Activated naive CD4-positive, alpha-beta T cell treated with anti-CD3 and anti-CD28 coated beads, Interleukin-2, amount 10 ng/mL, durations not matched to agents 7 days and 5 days (primary cell): ENCODE measurements at places on chromosomes 12 and 14.

GRCh38 chr14:54709444-54709843 is 142.5 kb downstream of the SAMD4A start:
- no peak overlapping the region for H3K27ac ChIP-seq
- peaks cover 22% of the 10 kb centered on the region for H3K4me1 ChIP-seq
- peaks cover 3% of the 10 kb centered on the region for H3K36me3 ChIP-seq
- no peak overlapping the region for H3K4me3 ChIP-seq
- H3K27me3 ChIP-seq: peaks cover 8% of the 10 kb centered on the region

DNA sequence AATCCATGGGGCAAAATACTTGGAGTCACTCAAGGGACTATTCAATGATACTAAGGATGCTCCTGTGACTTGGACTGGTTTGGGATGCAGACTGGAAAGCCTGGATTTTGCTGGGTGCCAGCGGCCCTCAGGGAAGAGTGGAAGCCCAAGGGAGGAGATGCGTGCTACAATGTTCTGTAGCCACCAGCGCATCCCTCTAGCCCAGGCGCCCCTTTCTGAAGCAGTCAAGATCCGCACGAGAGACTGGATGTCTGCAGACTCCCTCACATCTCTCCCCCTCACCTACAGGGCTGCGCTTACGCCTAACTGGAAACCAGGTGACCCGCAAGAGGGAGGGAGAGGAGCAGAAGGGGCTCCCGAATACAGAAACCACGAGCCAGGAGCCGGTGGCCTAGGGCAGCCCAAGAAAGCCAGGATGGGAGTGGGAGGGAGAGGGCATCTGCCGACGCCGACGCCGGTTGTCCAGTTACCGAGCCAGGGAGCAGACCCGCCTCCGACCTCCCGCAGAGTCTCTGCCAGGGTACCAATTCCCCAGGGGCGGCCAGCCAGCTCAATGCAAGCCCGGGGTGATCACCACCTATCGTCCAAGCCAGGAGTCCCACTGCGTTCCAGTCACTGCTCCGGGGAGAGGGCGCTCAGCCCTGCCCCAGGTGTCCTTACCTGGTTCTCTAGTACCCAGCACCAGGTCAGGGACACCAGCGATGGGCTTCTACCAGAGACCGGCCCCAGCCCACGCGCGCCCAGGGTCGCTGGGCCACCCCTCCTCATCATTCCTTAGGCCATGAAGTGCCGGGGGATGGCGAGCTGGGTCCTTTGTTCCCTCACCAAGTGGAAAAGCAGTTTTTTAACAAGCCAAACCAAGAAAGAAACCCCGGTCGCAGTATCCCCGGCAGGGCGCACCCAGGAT is 1.2 kb downstream of the NTN4 start:
- peaks cover 13% of the 10 kb centered on the region for H3K4me1 ChIP-seq
- peaks cover 1% of the 10 kb centered on the region for H3K36me3 ChIP-seq
- DNase-seq: no peak
- peak overlapping the region; percentile 61 for H3K4me3 ChIP-seq
- H3K27me3 ChIP-seq: peaks cover 52% of the 10 kb centered on the region

GRCh38 chr14:87255058-87255457 is 737.9 kb downstream of the GALC start:
- H3K4me3 ChIP-seq: no peak overlapping the region
- H3K36me3 ChIP-seq: no peaks in the 10 kb centered on the region
- no peaks in the 10 kb centered on the region for H3K27me3 ChIP-seq
- no peaks in the 10 kb centered on the region for H3K4me1 ChIP-seq
- DNase-seq: no peak

- H3K36me3 ChIP-seq: no peaks in the 10 kb centered on the region
- peaks cover 5% of the 10 kb centered on the region for H3K4me1 ChIP-seq
- no peak overlapping the region for H3K4me3 ChIP-seq
- H3K27me3 ChIP-seq: peaks cover 9% of the 10 kb centered on the region
These were observed 35.8 kb upstream of the DICER1 start for GRCh38 chr14:95193081-95193480.

DNA sequence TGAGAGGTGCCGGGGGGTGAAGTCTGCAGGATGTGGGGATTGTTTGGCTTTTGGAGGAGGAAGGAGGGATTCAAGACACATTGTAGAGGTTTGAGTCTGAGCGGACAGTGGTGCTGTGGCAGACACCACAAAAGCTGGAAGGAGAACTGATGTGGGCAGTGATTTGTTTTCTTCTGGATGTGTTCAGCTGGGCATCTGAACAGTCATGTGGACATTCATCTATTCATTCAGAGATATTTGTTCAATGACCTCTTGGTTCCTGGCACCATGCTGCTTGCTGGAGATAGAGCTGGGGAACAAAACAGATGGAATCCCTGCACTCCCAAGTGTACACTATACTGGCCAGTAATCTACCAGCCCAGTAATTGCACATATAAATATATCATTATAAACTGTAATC is 64.0 kb downstream of the PTPN11 start:
- no peaks in the 10 kb centered on the region for H3K4me1 ChIP-seq
- no peak for DNase-seq
- H3K4me3 ChIP-seq: no peak overlapping the region
- no peaks in the 10 kb centered on the region for H3K27me3 ChIP-seq

DNA sequence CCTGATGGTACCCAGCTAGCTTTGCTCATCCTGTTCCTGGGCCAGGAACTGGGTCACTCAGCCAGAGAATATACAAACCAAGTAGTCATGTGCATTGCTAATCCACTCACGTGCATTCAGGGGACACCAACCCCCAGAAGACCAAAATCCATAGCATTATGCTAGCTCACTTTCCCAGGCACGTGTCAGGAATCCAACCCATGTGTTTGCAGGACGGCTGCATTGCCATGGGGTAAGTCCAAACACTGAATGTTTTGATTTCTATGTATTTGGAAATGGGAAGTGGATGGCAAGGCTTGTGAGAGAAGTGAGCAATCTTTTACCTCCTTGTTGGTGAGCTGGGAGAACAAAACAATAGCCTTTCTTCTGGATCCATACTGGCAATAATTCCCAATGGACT is 87.1 kb upstream of the FOXN3 start:
- H3K4me3 ChIP-seq: no peak overlapping the region
- no peak for DNase-seq
- peaks cover 38% of the 10 kb centered on the region for H3K36me3 ChIP-seq
- H3K27ac ChIP-seq: no peak overlapping the region

DNA sequence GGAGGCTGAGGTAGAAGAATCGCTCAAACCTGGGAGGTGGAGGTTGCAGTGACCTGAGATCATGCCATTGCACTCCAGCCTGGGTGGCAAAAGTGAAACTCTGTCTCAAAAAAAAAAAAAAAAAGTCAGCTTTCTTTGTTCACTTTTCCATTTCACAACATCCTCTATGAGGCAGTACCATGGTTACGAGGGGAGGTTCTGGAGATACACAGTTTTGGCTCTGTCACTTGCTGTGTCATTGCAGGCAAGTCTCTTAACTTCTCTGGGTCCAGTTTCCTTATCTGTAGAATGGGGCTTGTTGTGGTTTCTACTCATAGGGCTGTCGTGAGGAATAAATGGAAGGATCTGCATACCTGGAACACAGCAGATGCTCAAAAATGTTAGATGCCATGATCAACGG is 75.6 kb upstream of the SLC24A4 start:
- no peak overlapping the region for H3K27ac ChIP-seq
- H3K27me3 ChIP-seq: peaks cover 29% of the 10 kb centered on the region
- no peak for DNase-seq
- peaks cover 3% of the 10 kb centered on the region for H3K36me3 ChIP-seq

- peaks cover 23% of the 10 kb centered on the region for H3K27me3 ChIP-seq
- no peaks in the 10 kb centered on the region for H3K36me3 ChIP-seq
- no peak overlapping the region for H3K27ac ChIP-seq
- H3K4me1 ChIP-seq: no peaks in the 10 kb centered on the region
These were observed 207.5 kb downstream of the CALM1 start for GRCh38 chr14:90604356-90604755.

GRCh38 chr12:28794211-28794610 is 354.9 kb upstream of the FAR2 start:
- no peak overlapping the region for H3K27ac ChIP-seq
- H3K27me3 ChIP-seq: no peaks in the 10 kb centered on the region
- DNase-seq: no peak
- no peak overlapping the region for H3K4me3 ChIP-seq
- H3K4me1 ChIP-seq: no peaks in the 10 kb centered on the region
- H3K36me3 ChIP-seq: no peaks in the 10 kb centered on the region

DNA sequence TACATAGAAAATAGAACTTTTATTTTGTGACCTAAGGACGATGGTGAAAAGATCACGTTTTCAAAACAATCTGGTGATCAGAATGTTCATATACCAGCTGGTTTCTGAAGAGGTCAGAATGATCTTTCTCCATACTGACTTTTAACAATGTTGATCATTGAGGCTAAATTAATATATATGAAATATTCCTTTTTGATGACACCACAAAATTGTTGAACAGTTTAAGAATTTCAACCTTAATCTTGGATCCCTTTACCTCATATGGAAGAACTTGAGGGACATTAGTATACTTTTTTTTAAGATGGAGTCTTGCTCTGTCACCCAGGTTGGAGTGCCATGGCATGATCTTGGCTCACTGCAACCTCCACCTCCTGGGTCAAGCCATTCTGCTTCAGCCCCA is 2.8 kb upstream of the REP15 start:
- no peak for DNase-seq
- no peaks in the 10 kb centered on the region for H3K4me1 ChIP-seq
- H3K27ac ChIP-seq: no peak overlapping the region
- no peaks in the 10 kb centered on the region for H3K27me3 ChIP-seq
- peaks cover 1% of the 10 kb centered on the region for H3K36me3 ChIP-seq
- no peak overlapping the region for H3K4me3 ChIP-seq

- peaks cover 27% of the 10 kb centered on the region for H3K36me3 ChIP-seq
- no peak for DNase-seq
- H3K27me3 ChIP-seq: no peaks in the 10 kb centered on the region
- no peak overlapping the region for H3K27ac ChIP-seq
- H3K4me1 ChIP-seq: peaks cover 6% of the 10 kb centered on the region
These were observed 36.6 kb downstream of the ETV6 start for GRCh38 chr12:11686120-11686519.

- H3K4me1 ChIP-seq: peaks cover 6% of the 10 kb centered on the region
- no peak overlapping the region for H3K4me3 ChIP-seq
- H3K27ac ChIP-seq: no peak overlapping the region
- H3K27me3 ChIP-seq: no peaks in the 10 kb centered on the region
These were observed 64.1 kb upstream of the HIF1A start for GRCh38 chr14:61631045-61631687.

- no peak overlapping the region for H3K27ac ChIP-seq
- H3K36me3 ChIP-seq: no peaks in the 10 kb centered on the region
- no peaks in the 10 kb centered on the region for H3K4me1 ChIP-seq
- DNase-seq: no peak
These were observed 152.3 kb downstream of the ZNF664 start for GRCh38 chr12:124125203-124125871.

DNA sequence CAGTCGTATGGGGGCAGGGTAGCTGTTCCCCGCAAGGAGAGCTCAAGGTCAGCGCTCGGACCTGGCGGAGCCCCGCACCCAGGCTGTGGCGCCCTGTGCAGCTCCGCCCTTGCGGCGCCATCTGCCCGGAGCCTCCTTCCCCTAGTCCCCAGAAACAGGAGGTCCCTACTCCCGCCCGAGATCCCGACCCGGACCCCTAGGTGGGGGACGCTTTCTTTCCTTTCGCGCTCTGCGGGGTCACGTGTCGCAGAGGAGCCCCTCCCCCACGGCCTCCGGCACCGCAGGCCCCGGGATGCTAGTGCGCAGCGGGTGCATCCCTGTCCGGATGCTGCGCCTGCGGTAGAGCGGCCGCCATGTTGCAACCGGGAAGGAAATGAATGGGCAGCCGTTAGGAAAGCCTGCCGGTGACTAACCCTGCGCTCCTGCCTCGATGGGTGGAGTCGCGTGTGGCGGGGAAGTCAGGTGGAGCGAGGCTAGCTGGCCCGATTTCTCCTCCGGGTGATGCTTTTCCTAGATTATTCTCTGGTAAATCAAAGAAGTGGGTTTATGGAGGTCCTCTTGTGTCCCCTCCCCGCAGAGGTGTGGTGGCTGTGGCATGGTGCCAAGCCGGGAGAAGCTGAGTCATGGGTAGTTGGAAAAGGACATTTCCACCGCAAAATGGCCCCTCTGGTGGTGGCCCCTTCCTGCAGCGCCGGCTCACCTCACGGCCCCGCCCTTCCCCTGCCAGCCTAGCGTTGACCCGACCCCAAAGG is 804 bp downstream of the GAPDH start:
- peaks cover 68% of the 10 kb centered on the region for H3K4me1 ChIP-seq
- H3K4me3 ChIP-seq: peak overlapping the region; percentile 98

DNA sequence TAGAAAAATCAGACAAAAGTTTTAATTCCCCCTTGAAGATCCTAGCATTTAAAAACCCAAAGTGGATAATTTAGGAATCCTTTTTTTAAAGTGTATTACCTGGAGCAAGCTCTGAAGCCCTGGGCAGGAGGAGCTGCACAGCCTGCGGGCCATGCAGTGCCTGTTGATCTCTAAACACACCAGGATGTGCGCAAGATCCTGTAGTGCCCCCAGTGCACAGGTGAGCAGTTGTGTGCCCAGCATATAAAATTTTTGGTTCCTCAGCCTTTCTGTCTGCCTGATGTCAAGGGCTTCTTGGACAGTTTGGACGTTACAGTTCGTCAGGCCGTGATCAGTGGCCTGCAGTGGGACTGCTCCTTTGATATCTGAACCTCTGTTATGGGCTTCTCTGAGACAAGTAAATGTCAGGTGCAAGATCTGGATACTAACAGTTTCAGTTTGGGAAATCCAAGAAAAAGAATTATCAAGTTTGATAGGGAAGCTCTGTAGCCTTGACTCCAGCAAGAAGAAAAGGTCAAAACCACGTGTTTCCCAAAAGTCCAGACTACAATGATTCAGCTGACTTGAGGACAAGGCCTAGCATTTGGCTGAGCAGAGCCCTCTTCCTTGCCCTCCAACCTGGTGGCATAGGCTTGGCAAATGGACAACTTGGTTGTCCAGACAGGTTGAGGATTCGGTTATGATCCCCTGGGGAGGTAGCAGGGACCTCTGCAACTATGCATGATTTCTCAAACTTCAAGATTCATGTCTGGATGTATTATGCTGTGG is 1.0 kb downstream of the ATXN7L3B start:
- DNase-seq: peak; percentile 59
- peaks cover 46% of the 10 kb centered on the region for H3K36me3 ChIP-seq
- H3K27me3 ChIP-seq: no peaks in the 10 kb centered on the region
- peaks cover 45% of the 10 kb centered on the region for H3K4me1 ChIP-seq
- peak overlapping the region; percentile 95 for H3K27ac ChIP-seq

DNA sequence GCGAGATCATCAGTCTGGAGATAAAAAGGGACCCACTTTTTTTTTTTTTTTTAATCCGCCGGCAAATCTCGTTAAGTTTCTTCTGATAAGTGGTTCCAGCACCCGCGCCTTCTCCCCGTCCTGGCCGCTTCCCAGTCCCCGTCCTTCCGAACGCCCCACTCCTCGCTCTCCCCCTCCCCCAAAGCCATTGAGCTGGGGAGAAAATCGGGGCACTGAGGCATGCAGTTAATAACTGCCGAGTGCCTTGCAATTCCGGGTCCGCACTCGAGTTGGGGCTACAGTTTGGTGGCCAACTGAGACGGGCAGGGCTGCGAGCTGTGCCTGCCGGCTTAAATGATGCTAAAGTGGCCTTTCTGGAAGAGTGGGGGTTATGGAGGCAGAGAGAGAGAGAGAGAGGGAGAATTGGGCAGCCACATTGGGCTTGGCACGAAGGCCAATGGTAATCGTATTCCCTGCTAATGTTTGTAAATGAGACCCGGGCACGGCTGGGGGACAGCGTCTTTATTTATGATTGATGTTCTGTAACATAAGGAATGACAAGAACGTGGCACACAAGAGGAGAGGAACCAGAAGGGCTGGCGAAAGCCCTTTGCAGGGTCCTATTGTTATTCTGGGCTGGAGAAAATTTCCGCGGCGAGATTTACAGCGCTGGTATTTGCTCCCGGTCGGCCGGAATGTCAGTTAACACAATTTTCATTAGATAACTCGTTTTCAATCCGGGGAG is 115.4 kb upstream of the MYL2 start:
- H3K4me3 ChIP-seq: peak overlapping the region; percentile 44
- peaks cover 90% of the 10 kb centered on the region for H3K27me3 ChIP-seq
- H3K4me1 ChIP-seq: peaks cover 25% of the 10 kb centered on the region
- DNase-seq: no peak
- no peak overlapping the region for H3K27ac ChIP-seq
